ENCODE measurements at places on chromosomes 11 and 22.

- DNase-seq, result no peak
Observed at GRCh38 chr11:12889243-12889642, 119.9 kb upstream of the RASSF10 start.

GRCh38 chr11:57709802-57710367 lies 2.1 kb downstream of the MED19 start:
- DNase-seq, result no peak

DNA sequence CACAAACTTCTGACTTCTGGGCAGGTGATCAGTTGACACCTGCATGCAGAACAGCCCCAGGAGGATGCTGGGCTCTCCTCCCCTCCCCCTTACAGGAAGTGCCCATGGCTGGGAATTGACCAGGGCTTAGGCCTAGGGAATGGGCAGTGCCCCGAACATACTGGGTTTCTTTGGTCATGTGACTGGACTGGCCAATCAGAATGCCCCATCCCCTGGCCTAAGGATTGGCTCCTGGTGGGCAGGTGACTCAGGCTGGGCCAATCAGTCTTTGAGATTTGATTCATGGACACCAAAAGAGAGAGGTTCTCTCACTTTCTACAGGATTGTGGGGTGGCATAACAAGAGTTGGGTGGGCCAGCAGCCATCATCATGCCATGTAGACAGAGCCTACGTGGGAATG lies 37.1 kb downstream of the MCM5 start:
- no peak for DNase-seq

DNA sequence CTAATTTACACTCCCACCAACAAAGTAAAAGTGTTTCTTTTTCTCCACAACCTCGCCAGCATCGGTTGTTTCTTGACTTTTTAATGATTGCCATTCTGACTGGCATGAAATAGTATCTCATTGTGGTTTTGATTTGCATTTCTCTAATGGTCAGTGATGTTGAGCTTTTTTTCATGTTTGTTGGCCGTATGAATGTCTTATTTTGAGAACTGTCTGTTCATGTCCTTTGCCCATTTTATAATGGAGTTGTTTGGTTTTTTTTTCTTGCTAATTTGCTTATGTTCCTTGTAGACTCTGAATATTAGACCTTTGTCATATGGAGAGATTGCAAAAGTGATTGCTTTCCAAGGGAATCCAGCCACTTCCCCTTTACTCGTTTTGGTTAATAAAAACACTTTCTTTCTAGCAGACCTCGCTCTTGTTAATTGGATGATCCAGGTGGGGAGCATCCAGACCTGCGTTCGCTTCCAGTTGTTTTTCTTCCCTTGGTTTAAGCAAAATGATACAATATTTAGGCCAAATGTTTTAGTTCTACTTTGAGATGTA lies 17.1 kb upstream of the APOL4 start:
- no peak for DNase-seq

DNA sequence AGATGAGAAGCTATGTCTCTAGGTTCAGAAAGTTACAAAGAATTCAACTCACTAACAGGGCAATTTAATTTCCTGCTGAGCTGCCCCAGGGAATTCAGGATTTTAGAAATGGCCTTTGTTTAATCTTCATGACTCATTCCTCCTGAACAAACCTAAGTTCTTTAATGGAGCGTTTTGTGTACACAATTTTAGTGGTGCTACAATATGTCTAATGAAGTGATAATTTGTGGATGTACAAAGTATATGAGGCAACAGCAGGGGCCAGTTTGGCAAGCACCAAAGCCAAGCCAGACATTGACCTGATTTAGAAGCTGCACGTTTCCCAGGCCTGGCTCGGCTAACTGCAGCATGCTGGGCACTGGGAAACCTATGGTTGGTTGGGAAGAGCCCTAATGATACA lies 34.4 kb upstream of the HEPHL1 start:
- DNase-seq, result no peak

DNA sequence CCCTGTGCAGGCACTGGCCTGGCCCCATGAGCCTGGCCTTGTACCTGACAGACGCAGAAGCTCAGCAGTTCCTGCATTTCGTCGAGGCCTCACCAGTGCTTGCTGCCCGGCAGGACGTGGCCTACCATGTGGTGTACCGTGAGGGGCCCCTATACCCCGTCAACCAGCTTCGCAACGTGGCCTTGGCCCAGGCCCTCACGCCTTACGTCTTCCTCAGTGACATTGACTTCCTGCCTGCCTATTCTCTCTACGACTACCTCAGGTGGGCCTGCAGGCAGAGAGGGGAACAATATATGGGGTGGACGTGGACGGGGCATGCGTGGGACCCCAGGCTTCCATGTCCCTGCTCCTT lies 4.9 kb downstream of the LARGE2 start:
- DNase-seq, result peak; percentile 18

Measured in right hindlimb (tissue), 1 donor.